ENCODE measurements at places on chromosomes 16 and 17.

DNA sequence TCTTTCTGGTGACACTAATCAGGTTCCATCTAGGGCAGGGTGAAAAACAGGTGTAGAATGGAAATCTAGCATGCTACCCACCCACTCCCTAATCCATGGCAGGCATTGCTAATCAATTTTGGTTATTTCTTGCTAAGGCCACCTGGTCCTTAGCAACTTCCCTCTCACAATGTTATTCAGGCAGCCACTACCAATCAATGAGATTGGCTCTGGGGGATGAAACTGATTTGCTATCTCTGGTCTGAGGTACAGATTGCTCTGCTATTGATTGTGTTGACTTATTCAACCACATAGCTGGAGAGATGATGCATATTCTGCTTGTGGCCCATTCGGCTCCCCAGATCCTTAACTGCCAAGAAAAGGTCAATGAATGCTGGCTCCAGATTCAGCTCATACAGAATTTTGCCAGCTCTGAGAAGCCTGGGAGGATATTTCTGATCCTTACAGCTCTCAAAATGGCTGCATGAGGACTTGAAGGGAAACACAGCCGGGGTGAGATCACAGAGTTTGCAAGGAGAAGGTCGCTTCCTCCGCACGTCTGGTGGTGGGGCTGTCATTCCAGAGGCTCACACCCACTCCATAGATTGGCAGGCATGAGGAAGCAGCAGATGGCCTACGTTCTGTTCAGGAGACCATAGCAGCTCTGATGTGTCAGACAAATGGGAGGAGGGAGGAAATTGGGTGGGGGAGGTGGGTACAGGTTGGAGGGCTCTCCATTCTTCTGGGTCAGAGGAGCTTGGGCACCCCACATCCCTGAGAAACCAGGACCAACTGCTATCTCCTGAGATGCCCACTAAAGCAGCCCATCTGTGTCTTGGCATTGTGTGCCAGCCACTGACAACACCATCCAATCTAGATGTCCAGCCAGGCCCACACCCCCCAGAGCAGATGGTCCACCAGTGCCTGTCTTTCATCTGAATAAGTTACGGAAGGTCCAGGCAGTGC, 22.3 kb downstream of the SEZ6 start:
- DNase-seq, result no peak

- no peak for DNase-seq
Measured at GRCh38 chr17:77546772-77547241, 406.0 kb downstream of the SEC14L1 start.

- no peak for DNase-seq
Measured at GRCh38 chr16:54236773-54237172, 49.8 kb downstream of the IRX3 start.

DNA sequence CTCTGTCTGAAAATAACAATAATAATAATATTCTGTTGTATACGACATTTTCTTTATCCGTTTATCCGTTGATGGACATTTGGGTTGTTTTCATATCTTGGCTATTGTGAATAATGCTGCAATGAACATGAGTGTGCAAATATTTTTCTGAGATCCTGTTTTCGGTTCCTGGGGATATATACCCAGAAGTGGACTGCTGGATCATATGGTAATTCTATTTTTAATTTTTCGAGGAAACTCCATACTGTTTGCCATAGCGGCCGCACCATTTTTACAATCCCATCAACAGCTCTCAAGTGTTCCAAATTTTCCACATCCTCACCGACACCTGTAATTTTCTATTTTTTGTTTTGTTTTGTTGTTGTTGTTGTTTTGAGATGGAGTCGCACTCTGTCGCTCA, 5.3 kb upstream of the PRSS41 start:
- no peak for DNase-seq

GRCh38 chr16:49766225-49766624, 89.7 kb downstream of the ZNF423 start:
- no peak for DNase-seq

DNA sequence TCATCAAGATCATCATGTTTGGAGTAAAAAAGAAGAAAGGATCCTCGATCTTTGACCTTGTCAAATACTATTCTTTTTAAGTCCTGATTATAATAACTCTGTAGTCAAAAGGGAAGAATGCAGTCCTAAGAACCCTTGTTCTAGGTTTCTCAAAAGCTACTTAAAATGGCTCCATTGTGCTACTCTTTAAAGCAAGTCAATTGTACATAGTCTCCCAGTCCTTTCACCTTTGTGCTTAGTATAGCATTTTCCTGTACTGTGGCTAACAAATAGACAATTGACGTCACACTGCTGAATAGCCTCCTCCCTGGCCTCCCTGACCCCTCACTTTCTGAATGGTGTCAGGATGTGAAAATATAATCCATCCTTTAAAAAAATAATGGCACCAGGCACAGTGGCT, 172.9 kb downstream of the AATF start:
- no peak for DNase-seq

DNA sequence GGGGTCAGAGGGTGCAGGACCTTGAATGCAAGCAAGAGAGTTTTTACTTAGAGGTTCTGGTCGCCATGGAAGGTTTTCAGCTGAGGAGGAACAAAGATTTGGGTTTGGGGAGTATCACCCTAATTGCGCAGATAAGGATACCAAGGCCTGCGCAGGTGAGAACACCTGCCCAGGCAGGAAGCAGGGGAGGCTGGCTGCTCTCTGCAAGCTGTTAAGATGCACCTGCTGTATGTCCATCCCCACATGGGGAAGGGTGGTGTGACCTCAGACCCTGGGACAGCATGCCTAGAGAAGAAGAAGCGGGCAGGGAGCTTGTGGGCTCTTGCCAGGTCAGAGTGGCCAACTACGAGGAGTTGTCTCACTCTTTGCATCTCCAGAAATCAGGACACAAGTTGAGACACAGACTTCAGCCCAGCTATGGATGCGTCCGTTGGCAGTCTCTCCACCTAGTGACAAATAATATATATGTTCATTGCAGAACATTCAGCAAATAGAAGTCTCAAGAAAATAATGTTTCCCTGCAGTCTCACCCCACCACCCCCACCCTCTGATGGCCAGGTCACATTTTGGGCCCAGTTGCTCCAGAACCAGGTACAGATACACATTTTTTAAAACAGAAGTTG, 77.7 kb downstream of the SREBF1 start:
- DNase-seq, result no peak

GRCh38 chr17:69962436-69962995, 112.5 kb upstream of the KCNJ16 start:
- DNase-seq, result no peak

DNA sequence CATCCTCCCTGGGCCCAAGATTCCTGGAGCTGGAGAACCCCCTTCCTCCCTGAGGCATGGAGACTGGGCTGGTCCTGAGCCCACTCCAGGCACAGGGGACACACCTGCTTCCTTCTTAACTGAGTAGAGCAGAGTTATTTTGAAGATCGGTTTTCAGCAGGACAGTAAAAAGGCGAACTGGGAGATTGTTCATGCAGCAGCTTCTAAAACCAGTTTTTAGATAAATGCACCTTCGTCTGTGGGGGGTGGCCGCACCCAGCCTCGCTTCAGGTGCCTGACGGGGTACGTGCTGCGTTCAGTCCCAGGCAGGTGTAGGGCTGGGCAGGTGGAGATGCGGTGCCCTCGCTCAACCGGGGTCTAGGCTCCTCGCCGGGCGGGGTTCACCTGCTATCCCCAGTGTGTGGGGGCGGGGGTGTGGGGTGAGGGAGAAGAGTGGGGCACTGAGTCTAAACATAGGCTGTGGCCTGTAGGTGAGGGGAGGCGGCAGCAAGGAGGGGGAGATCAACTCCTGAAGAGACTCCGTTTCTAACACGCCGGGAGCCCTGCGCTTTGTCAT, 69.5 kb downstream of the JPH3 start:
- no peak for DNase-seq

DNA sequence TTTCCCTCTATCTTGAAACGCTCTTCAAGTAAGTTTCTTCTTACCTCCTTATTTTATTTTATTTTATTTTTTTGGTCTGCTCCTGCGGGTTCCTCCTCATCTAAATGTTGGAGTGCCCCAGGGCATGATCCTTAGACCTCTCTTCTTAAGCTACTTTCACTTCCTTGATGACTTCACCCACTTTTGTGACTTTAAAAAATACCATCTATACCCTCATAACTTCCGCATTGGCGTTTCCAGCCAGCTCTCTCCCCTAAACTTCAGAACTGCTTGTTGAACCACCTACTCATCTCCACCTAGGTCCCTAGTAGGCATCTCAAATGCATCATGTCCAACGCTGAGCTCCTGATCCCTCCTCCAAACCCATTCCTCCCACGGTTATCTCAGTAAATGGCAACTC, 51.4 kb upstream of the NFAT5 start:
- DNase-seq, result no peak

GRCh38 chr17:75638893-75639292, 5.7 kb downstream of the SMIM5 start:
- DNase-seq, result no peak

Data from right atrium auricular region (tissue), 2 donors.